Foreskin fibroblast (primary cell): ENCODE measurements at places on chromosomes 2 and 18.

DNA sequence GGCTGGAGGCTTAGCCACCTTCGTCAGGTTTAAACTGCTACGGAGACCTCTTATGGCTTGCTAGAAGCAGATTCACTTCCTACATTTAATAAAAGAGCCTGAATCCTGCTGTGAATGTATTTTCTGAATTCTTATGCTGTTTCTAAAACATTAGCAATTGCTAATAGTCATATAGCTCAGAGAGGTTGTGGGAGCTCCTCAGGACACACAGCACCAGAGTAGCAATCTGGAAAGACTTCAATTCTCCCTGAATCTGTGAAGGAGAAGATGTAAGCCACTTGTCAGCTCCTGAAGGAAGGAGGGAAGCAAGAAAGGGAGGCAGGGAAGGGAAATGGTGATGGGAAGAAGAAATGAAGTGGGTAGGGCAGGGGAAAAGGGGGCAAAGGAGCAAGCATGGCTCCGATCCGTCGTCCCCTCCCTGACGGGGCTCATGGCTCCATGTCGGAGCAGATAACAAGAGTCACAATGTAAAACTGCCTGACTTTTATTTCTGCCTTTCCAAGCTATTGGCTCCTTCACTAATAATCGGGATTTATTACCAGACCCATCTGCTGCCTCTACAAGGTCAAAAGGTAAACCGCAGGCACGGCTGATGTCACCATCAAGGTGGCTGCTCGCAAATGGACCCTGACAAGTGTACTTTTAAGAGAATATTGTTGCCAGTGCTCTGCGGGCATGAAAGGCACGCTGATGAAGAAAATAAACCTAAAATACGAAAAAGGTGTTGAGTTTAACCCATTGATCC is 656.0 kb upstream of the SALL3 start:
- no peak for DNase-seq

- DNase-seq, result no peak
Observed at GRCh38 chr2:72581560-72582181, 244.2 kb downstream of the EXOC6B start.

GRCh38 chr18:48017635-48018034 is 87.2 kb upstream of the SMAD2 start:
- DNase-seq, result peak; percentile 47

DNA sequence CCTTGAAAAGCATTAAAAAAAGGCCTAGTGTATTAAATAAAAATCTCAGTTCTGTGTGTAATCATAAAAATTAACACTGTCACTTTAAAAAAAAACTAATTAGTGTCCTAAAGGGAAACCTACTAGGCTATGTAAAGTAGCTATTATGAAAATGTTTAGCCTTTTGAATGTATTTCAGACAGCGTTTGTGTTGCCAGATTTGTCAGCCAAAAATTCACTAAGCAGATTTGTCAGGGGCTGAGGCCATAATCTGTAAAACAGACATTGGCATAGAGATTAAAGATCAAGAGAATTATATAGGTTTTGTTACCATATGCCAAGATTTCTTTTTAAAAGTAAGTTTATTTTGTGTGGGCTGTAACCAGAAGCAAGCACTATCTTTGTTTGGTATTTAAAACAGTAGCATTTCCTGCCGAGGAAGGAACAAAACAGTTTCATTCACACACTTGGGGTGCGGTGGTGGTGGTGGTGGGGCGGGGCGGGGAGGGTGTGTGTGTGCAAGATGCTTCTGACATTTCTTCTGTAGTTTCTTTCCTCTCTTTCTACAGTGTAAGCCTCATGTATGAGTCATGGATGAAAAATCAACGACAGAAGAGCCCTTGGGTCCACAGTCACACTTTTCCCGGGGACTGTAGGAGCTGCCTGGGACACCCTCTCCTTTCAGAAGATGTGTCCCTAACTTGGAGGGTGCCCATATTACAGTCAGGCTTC is 328.5 kb upstream of the FANCL start:
- DNase-seq, result peak; percentile 47

DNA sequence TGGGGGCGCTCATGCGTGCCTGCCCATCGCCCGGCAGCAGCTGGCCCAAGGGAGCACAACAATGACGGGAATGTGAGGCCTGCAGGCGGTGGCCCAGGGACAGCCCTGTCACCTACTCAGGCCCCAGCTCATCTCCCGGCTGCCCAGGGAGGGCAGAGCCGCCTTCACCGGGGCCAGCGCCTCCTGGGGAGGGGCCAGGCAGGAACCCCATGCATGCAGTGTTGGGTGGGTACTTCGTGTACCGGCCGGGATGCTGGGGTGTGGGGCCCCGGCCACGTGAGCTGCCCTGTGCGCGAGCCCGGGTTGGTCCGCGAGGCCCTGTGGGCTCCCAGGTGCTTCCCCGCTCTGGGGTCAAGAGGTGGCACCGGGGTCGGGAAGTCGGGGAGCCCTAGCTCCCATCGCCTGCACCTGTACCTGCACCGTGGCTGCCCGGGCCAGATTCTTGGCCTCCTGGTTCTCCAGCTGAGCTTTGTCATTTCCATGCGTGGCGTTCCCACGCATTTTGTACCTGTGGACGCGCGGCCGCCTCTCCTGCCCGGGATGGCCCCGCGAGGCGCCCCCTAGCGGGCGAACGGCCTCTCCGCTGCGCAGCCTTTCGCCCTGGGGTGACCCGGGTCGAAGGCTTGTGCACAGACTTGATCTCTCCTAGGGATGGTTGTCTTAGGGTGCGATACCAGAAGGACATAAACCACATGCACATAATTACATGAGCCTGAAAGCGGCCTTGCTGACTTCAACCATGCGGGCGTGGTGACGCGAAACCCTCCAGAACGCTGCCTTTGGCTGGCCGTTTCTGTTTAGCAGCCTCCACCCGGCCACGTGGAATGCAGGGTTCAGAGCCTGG is 950 bp downstream of the KLHL30 start:
- DNase-seq, result no peak

DNA sequence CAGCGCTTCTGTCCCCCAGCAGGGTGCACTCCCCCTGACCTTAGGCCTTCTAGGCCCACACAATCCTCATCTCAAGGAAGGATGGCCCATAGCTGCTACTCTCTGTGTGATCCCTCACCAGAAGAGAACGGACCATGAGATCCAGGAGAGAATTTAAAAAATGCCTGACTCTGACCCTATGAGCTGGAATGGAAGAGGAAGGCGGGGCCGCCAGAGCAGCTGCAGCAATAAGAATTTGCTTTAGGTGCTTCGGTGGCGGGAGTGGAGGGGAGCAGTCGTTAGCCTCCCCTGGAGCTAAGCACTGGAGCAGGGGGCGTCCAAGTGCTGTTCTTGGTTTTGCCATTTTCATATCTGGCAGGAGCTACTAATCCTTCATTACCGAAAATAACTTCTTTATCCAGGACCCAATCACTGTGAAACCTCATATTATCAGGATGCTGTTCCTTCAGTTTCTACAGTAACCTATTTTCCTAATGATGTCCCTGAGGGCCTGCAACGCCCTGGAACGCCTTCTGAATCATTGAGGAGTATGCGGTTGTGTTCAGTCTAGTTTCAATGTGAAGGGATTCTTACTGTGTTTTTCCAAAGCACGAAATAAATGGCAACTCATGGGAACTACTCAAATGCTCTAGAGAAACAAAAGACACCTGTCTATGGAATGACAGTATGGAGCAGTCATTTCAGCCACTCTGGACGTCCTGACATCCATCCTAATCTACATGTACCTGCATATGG is 105.1 kb upstream of the SIX2 start:
- no peak for DNase-seq

GRCh38 chr18:24628326-24628725 is 167.9 kb downstream of the HRH4 start:
- DNase-seq, result no peak

GRCh38 chr2:149413487-149413886 is 83.1 kb downstream of the LYPD6 start:
- DNase-seq, result no peak

DNA sequence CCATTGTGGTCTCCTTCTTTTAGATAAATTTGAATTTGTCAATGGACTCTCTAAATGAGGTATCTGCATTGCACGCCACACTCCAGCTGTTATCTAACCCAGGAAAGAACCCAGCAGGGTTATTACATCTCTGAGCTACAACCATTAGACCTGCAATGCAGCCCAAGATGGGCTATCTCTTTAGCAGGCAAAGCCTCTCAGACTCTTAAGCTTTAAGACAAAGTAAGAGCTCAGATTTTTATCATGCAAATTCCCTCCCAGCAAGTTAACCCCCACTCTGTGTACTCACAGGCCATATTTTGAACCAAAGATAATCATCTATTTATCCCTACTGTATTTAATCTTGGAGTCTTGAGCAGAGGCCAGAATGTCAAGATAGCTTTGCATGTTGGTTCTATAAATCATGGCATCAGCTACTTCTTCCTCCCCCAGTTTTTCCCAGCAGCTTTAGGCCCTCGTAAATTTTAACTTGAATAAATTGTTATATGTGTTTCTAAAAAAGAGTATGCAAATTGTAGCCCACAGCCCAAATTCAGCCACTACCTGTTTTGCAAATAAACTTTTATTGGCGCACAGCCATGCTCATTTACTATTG is 273.7 kb upstream of the PKDCC start:
- no peak for DNase-seq

DNA sequence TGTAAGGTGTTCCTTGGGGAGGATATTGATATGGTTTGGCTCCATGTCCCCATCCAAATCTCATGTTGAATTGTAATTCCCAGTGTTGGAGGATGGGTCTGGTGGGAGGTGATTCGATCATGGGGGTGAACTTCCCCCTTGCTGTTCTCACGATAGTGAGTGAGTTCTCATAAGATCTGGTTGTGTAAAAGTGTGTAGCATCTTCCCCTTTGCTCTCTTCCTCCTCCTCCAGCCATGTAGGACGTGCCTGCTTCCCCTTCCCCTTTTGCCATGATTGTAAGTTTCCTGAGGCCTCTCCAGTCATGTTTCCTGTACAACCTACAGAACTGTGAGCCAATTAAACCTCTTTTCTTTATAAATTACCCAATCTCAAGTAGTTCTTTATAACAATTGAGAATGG is 458.7 kb downstream of the LPIN1 start:
- DNase-seq, result no peak

- no peak for DNase-seq
Observed at GRCh38 chr2:101341421-101341820, 32.9 kb upstream of the RNF149 start.

DNA sequence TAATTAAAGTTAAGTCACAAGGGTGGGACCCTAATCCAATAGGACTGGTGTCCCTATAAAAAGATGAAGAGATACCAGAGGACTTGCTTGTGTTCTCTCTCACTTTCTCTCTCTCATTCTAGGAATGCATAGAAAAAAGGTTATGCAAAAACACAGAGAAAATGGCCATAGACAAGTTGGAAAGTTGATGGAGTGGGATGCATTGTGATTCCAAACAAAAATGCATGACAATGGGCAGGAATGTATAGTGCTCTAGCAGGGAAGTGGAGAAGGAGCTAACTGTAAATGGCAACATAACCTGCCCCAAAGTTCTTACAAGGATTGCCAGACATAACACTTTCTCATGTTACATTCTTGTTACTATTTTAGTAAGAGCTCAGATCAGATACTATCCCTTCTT is 301.6 kb upstream of the LRATD1 start:
- DNase-seq, result no peak

GRCh38 chr18:3304832-3305231 is 42.9 kb downstream of the MYL12B start:
- DNase-seq, result peak; percentile 13

- no peak for DNase-seq
Observed at GRCh38 chr2:49111456-49111855, 42.9 kb downstream of the FSHR start.

- DNase-seq, result no peak
Observed at GRCh38 chr2:3146772-3147650, 230.6 kb downstream of the EIPR1 start.

DNA sequence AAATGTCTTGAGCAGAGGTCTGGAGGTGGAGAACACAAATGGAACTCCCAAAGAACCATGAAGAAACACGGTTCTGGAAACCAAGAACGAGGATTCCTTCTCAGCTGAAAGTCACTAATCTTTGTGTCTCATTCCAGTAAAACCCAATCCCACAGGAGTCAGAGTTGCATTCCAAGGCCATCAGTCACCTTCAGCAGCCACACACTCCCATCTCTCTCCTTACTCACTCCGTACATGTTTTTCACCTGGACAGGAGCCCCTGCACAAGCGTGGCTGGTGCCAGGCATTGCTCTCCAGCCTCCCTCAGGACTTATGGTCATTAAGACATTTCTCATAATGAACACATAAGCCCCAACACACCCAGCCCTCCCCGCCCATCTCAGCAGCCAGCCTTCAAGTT is 175.4 kb upstream of the SIX2 start:
- no peak for DNase-seq

DNA sequence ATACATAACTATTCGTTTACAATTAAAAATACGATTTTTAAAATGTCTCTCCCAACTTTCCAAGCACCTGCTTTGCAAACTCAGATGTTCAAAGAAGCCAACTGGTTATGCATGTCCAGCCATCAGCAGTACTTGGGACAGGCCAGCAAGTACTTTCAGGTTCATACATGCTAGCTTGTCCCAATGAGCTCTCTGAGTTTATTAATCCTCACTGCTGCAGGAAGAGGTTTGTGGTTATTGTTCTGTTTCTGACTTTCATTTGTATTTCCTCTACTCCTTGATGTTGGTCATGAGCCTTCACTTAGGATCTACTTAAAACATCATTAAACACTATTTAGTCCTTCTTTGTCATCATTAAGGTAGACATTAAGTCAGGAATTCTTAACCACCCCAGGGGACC is 374.1 kb downstream of the LRATD1 start:
- no peak for DNase-seq

- peak; percentile 66 for DNase-seq
Observed at GRCh38 chr2:181036848-181037603, 56.6 kb downstream of the UBE2E3 start.

- DNase-seq, result no peak
Observed at GRCh38 chr18:70822117-70822516, 533.3 kb downstream of the SOCS6 start.

- no peak for DNase-seq
Observed at GRCh38 chr2:80548469-80548868, 243.9 kb upstream of the LRRTM1 start.

GRCh38 chr2:128664499-128664971 is 345.9 kb upstream of the HS6ST1 start:
- DNase-seq, result no peak

GRCh38 chr2:38467768-38468455 is 90.8 kb upstream of the ATL2 start:
- DNase-seq, result no peak

DNA sequence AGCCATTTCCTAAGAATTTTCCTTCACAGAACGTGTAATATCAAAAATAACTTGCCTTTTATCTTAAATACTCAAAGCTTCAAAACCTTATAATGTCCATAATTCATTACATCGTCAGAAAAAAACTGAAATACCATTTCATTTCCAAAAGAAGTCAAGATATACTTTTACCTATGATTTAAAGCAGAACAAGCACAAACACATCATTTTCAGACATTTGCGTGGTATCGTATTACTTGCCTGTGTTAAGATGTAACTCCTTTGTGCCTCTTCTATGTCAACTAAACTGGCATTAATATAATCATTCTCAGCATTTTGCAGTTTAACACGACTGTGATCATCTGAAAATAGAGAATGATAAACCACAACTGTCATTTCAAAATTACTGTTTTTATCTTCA is 47.5 kb downstream of the PTPN2 start:
- no peak for DNase-seq
